ENCODE measurements at places on chromosomes 4 and X.

DNA sequence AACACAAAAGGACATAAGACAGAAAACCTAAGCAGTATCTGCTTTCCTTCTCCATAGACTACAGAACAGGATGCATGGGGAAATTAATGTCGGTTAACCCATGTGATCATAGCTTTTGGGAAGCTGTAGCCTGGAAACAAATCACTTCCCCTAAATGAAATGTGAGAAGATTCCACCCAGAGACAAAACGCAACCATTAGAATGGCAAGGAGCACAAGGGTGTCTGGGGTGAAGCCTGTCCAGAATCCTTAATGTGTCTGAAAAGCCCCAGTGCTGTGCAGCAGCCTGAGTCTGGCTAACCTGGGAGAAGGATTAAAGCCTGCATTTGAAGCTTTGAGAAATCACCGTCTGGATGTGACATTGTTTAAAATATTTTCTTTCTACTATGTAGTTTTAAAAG is 213.3 kb downstream of the ANKRD50 start:
- DNase-seq, result no peak

DNA sequence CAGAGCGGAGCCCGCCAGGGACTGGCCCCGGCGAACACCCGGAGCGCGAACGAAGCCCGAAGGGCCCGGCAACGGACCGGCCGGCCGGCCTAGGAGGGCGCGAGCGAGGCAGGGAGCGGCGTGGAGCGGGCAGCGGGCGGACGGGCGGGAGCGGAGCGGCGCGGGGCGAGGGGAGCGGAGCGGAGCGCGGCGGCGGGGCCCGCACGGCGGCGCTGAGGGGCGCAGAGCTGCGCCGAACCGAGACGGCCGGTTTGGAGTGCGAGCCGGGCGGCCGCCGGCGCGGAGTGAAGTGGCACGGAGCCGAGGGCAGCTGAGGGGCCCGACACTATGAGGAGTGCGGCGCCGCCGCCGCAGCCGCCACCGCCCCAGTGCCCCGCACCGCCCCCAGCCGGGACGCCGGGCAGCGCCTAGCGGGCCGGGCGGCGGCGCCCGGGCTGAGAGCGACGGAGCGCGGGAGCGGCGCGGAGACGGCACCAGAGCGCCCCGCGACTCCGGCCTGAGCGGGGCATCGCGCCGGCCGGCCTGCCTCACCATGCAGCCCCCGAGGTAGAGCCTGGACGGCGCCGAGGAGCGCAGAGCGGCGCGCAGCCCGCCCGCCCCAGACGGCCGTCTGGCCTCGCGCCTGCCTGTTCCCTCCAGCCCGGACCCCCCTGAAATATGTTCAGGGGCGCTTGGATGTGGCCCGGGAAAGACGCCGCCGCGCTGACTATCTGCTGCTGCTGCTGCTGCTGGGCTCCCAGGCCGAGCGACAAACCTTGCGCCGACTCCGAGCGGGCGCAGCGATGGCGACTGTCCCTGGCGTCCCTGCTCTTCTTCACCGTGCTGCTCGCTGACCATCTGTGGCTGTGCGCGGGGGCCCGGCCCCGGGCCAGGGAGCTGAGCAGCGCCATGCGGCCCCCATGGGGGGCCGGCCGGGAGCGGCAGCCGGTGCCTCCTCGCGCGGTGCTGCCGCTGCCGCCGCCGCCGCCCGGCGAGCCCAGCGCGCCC is 793 bp downstream of the NALF2 start:
- no peak for DNase-seq

DNA sequence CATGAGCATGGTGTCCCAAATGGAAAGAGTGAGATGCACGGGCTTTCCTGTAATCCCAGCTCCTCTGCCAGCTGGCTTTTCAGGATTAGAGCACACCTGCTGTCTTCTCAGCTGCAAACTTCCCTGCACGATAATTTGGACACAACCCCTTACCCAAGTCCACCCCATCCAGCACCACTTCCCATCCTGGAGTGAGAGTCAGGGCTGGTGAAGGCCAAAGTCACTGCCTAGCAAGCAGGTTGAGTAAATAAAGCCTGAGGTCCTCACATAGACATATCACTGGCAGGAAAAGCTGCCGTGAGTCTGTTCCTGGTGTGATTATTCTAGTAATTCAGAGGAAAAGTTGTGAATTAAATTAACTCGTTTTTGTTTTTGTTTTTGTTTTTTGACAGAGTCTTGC is 113.9 kb upstream of the MBNL3 start:
- DNase-seq, result no peak

DNA sequence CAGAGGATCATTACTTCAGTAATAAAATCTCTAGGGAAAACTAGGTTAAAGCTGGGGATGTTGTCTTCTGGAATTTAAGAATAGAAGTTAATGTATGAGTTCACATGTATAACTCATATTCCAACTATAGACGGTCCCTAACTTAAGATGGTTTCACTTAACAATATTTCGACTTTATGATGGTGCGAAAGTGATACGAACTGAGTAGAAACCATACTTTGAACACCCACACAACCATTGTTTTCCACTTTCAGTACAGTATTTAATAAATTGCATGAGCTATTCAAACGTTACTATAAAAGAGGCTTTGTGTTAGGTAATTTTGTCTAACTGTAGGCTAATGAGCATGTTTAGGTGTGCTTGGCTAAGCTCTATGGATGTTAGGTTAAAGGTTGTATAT is 38.7 kb downstream of the CCSER1 start:
- DNase-seq, result no peak

GRCh38 chr4:25500626-25501316 is 123.7 kb downstream of the ANAPC4 start:
- DNase-seq, result no peak

DNA sequence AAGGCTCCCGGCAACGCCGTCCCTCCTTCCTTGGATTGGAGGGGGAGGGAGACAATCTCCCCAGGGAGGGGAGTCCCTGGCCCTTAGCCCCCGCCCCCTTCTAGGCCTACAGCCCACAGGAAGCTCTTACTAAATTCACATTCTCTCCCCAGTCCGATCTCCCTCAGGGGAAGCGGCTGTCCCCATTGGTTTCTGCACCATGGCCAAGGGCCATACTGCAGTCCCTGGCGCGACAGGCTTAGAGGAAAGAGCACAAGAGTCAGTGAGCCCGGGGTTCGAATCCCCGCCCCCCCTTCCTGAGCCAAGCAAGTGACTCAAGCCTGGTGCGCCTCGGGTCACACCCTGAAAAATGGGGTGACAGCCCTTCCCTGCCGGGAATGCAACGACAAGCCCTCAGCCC is 1.1 kb downstream of the ABLIM2 start:
- DNase-seq, result no peak

- DNase-seq, result no peak
Observed at GRCh38 chrX:110086916-110087484, 84.1 kb downstream of the TMEM164 start.

DNA sequence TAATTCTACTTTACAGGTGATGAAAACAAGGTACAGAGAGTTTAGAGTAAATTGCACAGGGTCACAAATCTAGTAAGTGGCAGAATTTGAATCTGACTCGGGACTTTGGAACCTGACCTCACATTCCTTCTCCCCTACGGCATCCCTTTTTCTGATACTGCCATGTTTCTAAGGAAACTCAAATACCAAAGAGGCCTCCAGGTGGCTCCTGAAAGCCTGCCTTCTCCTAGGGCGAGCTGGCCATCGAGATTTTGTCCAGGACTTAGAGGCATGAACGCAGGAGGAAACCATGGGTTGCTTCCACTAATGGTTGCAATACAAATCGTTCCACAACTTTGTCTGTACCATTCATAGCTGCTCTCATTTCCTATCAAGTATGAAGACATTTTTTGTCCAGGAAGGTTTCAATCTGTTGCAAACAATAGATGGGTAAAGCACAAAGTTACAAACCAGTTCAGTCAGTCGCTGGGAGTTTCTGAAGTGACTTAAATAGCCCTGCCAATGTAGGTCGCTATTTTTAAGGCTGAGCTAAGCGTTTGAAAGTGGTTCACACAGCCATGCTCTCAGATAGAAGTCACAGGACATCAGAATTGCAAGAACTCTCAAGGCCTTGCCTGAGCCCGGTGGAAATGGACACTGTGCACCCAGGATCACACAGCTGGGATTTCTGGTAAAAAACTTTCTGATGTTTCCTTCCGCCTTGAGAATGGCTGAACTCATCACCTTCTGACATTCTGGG is 296.6 kb upstream of the PRPS2 start:
- no peak for DNase-seq

DNA sequence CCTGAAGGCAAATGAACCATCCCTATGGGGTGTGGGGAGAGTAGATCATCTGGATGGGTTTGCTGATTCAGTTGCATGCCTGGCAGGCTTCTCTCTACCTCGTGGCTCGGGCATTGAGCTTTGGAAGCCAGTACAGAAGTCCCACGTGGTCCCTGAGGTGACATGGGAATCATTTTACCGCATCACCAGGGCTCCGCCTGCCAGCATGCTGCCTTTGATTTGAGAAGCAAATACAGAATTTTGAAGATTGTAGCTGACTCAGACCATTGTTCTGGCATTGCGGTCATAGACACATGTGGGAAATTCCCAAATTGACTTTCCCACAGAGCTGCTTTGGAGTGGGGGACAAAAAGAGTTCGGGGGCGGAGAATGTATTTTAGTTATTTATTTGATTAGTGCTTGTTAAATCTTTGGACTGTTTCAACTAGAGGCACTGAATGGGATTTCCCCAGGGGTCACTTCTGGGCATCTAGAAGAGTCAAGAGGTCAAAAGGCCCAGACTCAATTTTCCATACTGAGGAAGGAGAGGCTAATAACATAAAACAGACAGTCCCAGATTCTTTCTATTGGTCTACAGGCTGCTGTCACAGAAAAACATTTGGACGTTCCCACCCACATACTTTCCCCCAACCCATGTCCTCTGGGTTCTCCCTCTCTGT is 79.3 kb downstream of the NHSL2 start:
- DNase-seq, result no peak

- DNase-seq, result no peak
Observed at GRCh38 chr4:27085396-27085795, 224.8 kb downstream of the STIM2 start.
